ENCODE measurements at places on chromosomes 5 and 9.

GRCh38 chr5:89851911-89852310 lies 557.6 kb downstream of the CETN3 start:
- DNase-seq = no peak

DNA sequence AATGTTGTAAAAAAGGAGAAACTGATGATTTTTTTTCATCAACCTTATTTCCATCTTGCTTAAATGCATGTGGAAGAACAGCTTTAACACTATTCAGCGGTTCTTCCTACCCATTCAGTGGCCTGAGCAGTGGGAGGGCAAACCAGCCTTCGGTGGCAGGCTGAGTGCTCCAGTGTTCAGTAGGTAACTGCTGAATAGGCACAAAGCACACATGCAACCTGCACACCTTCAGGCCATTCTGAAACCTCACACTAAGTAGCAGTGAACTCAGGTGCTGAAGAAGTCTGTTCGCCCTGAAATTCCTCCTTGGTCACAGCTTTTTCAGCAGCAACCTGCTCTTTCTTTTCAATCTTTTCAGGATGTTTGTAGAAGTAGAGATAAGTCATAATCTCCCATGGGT lies 26.1 kb downstream of the FBXO4 start:
- no peak for DNase-seq

GRCh38 chr5:168892618-168893186 lies 313.5 kb upstream of the PANK3 start:
- no peak for DNase-seq

DNA sequence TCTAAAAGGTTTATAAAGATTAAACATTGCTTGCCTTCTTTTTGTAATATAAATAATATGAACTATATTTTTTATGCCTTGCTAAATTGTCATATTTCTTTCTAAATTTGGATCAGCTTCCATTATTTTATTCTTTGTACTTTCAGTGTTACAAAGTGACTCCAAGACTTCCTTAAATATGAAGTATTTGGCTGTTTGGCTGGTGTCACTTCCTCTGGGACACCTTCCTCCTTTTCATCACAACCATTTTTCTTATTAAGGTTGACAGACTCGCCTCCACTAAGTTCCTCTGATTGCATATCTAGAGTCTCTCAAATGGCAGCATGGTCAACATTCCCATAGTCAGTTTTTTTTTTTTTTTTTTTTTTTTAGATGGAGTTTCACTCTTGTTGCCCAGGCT lies 73.8 kb upstream of the SLC1A1 start:
- no peak for DNase-seq

DNA sequence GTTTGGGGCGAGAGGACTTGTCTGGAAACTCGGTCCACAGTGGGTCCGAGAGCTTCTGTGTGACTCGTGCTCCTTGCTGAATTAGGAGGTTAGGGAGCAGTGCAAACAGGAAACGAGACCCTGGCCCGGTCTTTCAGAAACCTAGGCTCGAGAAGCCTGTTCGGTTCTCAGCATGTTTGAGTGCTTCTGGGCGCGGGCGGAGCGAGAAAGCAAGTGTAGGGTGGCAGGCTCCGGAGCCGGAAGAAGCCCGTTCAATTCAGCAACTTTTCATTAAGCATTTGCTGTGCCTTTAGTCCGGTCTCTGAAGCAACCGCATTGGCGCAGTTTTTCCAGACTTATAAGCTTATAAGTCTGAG lies 547 bp downstream of the CLTA start:
- peak; percentile 21 for DNase-seq

DNA sequence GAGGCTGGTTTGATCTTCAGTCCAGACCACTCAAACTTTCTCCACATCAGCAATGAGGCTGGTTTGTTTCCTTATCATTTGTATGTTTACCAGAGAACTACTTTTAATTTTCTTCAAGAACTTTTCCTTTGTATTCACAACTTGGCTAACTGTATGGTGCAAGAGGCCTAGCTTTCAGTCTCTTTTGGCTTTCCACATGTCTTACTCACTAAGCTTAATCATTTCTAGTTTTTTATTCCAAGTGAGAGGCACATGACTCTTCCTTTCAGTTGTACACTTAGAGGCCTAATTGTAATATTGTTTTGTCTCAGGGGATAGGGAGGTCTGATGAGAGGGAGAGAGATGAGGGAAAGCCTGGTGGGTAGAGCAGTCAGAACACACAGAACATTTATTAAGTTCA lies 554.0 kb upstream of the ARRDC3 start:
- DNase-seq = no peak

DNA sequence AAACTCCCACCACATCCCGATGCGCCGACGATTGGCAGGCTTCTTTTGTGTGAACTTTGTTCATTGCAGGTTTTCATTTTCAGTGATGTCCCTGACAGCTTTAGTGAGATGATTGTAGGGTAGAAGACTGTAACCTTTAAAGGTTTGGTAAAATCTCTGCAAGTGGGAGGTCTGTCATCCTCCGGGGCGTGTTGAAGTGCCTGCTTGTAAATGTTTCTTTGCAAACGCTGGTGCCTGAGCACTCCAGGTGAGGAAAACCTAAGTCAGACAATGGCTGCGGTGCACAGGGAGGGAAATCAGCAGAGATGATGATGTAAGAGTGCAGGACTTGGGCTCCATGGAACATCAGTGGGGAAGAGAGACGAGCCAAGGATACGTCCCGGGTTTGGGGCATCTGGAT lies 228.1 kb downstream of the DRD1 start:
- DNase-seq = no peak

DNA sequence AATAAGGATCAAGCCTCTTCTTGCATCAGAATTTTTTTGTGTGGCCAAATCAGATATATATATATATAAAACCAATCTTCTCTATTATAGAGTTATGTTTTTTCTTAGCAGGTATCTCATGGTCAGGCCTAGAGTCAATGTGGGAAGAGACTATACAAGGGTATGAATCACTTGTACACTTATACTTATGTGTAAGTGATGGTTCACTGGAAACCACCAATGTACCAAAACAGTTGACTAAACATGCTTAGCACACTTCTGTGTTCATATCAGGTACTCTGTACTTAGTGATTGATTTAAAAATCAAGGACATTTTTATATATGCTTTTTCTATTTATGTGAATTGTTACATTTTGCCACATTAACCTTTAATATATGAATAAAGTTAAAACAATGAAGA lies 92.6 kb downstream of the CWC27 start:
- no peak for DNase-seq

- peak; percentile 16 for DNase-seq
These were observed 34.7 kb downstream of the SHOC1 start for GRCh38 chr9:111759762-111760639.

- no peak for DNase-seq
These were observed 135.5 kb downstream of the PAX5 start for GRCh38 chr9:36898431-36899020.

DNA sequence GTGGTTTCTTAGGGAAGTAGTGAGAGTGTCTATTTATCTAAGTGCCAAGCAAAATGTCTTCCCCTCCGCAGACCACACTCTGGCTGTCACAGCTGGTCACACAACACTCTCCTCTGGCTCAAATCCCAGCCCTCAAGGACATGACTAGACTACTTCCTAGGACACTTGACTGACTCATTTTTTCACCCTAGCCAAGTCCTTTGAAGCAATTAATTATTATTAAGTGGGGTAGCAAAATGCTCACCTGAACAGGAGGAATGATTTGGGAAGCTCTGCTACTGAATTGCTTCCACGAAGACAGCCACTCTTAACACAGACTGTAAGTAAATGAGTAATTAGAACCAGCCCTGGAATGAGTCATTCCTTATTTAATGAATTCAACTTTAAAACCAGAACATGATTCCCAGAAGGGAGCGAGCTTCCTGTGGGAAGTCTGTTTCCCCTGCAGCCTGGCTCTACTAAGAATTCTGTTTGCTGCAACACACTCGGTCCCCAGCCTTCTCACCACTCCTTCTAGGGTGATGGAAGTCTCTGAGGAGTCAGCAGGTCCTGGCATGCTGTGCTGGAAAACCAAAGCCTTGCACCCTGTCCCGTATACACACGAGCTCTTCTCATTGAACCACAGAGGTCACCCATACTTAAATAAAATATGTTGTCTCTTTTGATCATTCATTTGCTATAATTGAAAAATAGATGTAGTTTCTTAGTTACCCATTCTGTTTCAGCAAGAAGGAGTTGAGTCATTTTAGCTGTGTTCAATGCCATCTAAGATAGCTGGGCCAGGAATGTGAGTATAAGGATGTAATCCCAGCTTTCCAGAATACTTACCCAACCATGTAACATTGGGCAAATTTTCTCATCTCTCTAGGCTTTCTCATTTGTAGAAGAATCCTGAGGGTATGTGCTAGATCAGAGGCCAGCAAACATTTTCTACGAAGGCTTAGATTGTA lies 218.6 kb upstream of the RASEF start:
- no peak for DNase-seq

GRCh38 chr5:1127959-1128785 lies 16.3 kb upstream of the SLC12A7 start:
- no peak for DNase-seq

GRCh38 chr9:18045326-18045725 lies 428.6 kb upstream of the ADAMTSL1 start:
- DNase-seq = no peak

DNA sequence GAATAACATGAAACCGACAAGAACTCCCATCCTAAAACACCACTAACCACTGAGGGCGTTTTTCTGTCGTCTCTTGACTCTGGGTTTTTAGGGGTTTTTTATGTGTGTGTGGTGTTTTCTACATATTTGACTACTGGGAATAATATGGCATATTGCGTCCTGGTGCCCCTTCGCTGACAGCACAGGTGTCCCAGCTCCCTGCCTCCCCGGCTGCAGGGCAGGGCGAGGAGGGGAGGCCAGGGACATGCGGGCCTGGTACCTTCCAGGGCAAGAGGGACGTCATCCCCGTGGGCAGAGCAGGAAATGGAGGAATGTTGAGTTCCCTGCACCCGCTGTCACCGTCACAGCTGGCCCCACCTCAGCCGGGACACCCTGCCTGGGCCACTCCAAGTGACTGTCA lies 34.8 kb downstream of the VAV2 start:
- no peak for DNase-seq

- no peak for DNase-seq
These were observed 33.4 kb downstream of the PCDHGC5 start for GRCh38 chr5:141522301-141522700.

GRCh38 chr5:5418764-5419163 lies 3.7 kb upstream of the ICE1 start:
- DNase-seq = no peak

GRCh38 chr5:121500310-121500709 lies 351.4 kb upstream of the FTMT start:
- DNase-seq = no peak

GRCh38 chr5:168152660-168153059 lies 138.8 kb upstream of the WWC1 start:
- no peak for DNase-seq

DNA sequence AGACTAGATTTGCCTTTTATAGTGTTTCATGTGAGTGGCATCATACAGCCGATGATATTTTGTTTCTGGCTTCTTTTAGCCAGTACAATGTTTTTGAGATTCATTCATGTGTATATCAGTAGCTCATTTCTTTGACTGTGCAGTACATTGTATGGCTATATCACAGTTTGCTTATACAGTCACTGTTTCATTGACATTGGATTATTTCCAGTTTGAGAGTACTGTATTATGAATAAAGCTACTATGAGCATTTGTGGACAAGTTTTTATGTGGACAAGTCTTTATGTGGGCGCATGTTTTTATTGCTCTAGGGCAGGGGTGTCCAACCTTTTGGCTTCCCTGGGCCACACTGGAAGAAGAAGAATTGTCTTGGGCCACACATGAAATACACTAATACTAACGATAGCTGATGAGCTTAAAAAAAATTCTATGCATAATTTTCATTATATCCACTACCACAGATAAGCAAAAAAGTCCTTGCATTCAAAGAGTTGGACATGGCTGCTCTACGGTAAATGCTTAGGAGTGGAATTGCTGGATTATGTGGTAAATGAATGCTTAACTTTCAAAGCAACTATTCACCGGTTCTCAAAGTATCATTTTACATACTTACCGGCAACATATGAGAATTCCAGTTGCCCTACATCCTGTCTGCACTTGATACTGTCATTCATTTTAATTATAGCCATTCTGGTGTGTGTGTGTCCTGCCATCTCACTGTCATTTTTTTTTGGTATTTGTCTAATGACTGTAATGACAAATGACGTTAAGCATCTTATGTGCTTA lies 177.8 kb downstream of the RGS3 start:
- DNase-seq = no peak

DNA sequence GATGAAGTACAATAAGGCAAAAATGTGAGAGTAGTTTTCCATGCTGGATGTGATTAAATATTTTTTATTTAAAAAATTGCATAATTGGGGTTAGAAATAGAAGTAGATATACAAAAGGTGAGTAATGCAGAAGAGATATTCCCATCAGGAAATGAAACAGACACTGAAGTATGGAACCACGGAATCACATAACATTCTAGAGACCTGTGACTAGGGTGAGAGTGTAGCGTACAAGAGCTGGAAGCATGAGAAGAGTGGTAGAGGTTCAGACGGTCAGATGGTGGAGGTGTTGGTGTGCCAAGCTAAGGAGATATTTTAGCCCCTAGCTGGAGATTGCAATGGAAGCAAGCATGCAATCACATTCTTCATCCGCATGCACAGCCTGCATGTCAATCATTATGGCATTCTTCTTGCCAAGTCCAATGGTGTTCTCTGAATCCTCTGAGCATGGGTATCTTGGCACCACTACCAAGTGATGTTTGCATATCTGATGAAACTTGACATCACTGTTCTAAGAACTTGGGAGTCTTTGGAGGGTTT lies 587.8 kb downstream of the PSAT1 start:
- DNase-seq = no peak

- no peak for DNase-seq
These were observed 3.0 kb upstream of the ANKRD34B start for GRCh38 chr5:80573062-80573461.

DNA sequence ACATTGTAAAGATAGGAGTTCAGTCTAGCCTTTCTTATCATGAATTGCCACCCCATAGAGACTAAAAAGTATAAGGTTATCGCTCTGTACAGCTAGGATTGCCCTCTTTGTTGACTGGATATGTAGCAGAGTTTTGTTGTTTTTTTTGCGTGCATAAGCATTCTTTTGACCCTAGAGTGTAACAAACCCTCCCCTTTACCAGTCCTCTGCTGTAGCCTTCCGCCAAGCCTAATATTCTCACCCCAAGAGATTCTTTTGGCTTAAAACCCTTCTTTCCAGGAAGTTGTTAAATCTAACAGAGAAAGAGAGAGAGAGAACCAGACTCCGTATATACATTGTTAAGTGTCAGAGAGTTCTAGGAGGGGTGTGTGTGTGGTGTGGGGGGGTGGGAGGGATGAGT lies 113.9 kb downstream of the FGF1 start:
- DNase-seq = no peak

DNA sequence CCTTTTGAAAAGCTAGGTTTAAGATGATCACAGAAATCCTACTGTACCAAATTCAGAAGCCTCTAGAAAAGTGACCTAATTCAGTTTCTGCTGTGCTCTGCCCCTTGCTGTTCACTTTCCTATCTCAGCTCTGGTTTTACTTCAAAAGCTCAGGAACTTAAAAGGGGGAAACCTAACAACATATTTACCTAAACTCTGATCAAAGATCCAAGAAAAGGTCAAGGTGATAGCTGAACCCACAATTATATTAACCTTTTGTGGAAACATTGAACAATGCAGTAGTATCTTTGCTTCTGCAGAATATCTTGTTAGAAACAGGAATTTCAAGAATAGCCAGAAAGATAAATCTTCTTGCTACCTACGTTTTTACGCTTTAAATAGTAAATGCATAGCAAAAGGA lies 568.5 kb downstream of the PDE4D start:
- DNase-seq = no peak
